ENCODE measurements at places on chromosomes 3 and 15.

GRCh38 chr3:192827863-192828594, 89.6 kb downstream of the MB21D2 start:
- DNase-seq = no peak

GRCh38 chr3:2589336-2589969, 490.8 kb downstream of the CNTN4 start:
- DNase-seq = no peak

DNA sequence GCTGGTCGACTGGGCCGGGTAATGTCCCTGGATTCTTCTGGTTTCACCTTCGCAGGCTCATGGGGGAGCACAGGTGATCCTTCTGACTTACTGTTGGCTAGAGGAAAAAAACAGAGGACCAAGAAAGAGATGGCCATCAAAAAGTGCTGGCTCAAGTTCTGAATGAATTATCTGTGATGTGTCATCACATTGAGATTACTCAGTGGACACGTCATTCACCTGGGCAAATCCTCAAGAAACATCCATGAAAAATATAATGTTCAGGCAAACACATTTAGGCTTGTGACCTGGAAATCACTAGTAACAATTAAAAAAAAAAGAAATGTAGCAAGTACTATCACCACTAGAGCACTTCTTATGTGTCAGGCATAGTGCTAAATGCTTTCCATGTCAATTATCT, 81.5 kb upstream of the SLC2A2 start:
- no peak for DNase-seq

DNA sequence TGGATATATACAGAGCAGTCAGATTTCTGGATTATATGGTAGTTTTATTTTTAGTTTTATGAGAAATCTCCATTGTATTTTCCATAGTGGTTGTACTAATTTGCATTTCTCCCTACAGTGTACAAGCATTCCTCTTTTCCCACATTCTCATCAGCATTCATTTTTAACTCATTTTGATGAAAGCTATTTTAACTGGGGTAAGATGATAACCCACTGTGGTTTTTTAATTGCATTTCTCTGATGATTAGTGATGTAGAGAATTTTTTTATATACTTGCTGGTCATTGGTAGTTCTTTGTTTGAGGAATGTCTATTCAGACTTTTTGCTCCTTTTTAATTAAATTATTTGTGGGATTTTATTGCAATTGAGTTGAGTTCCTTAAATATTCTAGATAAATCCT, 903.6 kb downstream of the DIPK2A start:
- DNase-seq = no peak

- DNase-seq = no peak
These were observed 365.7 kb upstream of the ICE2 start for GRCh38 chr15:60844511-60845174.

DNA sequence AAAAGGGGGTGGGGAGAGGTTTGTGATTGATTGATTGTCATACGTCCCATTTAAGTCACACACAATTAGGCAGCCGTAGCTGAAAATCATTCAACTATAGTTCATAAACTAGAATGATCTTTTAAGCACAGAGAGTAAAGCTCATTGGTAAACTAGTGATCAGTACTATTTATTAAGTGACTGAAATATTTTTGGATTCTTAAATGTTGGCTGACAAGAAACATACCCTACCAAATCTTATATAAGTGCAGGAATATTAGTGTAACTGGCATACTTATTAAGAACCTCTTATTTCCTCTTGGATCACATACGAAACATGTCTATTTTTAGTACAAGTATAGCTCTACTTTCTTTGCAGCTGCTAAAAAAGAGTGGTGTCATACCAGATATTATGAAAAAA, 8.4 kb upstream of the ABHD10 start:
- no peak for DNase-seq

DNA sequence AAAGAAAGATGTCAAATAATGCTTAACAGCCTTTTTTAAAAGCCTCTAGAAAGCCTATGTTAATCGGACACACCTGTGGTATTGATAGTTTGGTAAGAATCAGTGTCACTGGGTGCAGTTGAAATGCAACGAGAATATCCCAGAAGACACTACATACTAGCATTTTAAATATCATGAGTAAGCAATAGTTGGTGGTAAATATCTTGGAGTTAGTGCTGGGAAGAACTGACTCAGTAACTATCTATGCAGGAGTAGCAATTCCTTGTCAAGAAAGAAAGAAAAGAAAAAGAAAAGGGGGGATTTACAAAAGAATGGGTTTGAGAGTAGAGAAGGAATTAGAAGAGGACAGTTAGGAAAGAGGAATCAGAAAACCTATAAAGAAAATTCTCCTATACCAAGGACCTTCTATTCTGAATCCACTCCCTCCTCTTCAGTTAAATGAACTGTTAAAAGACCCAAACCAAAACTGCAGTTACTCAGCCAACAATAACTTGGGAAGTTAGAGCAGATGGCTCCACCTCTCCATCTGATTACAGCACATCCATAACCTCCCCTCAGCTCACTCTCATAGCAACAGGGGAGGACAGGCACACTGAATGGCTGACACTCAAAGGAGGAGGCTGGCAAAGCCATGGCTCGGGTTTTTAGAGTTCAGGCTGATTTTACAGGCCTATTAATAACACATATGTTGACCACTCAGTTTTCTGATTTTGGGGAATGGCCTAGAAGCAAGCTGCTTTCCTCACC, 207.6 kb upstream of the MDFIC2 start:
- DNase-seq = no peak
